Stimulated activated CD4-positive, alpha-beta T cell treated with anti-CD3 and anti-CD28 coated beads, Interleukin-12 subunit alpha, Interleukin-12 subunit beta, amount 100 ng/mL, for 24 hours (primary cell): ENCODE measurements at places on chromosomes 7 and 10.

GRCh38 chr7:81190997-81191768, 272.3 kb upstream of the SEMA3C start:
- DNase-seq: no peak

DNA sequence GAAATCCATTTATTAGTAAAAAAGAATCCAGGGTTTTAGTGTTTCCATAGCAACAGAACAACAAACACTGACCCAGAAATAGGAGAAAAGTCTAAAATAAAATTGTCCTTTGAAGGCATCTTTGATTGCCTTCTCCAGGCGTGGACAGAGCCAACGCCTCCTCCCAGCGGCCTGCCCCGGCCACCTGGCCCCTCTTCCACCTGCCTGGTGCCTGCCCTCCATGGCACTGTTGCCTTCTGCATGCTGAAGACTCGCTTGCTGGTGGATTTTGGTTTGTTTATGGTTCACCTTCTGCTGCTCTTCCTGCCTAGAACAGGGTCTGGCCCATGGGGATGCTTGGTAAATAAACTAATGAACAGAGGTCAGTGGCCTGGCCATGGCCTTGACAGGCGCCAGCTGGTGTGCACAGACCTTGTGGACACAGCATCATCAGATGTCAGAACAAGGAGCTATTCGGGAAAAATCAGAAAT, 107.4 kb downstream of the DYNC2I1 start:
- no peak for DNase-seq

GRCh38 chr7:6563936-6564770, 12.9 kb upstream of the GRID2IP start:
- DNase-seq: no peak

DNA sequence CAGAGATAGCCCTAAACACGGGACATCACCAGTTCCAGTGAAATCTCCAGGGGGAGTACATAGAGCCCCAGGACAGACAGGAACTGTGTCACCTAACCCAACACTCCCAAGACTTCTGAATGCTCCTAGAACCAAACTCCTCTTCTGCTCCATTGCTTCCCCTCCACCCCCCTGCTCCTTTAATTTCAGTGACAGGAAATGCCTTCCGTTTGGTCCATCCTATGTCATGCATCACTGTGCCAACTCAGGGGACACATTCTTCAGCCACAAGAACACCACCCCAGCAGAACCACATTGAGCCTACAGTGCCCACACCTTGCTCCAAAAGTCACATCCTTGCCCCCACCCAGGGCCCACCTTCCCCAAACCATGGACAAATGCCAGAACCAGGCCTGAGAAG, 100.5 kb downstream of the KCNMA1 start:
- no peak for DNase-seq

DNA sequence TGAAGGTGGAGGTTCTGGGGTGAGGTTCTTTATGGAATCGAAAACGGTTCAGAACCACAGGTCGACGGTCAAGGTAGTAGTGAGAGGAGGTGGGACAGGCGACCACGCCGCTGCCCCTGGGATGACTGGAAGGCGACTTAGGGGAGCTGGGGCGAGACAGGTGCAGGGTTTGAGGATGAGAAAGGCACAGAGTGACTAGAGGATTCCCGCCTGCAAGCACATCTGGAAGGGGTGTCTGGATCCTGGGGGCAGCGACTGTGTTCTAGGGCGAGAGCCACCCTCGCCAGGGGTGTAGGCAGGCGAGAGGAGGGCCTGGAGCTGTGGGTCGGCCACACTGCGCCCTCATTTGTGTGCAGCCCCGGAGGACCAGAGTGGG, 468 bp upstream of the IRF5 start:
- no peak for DNase-seq

DNA sequence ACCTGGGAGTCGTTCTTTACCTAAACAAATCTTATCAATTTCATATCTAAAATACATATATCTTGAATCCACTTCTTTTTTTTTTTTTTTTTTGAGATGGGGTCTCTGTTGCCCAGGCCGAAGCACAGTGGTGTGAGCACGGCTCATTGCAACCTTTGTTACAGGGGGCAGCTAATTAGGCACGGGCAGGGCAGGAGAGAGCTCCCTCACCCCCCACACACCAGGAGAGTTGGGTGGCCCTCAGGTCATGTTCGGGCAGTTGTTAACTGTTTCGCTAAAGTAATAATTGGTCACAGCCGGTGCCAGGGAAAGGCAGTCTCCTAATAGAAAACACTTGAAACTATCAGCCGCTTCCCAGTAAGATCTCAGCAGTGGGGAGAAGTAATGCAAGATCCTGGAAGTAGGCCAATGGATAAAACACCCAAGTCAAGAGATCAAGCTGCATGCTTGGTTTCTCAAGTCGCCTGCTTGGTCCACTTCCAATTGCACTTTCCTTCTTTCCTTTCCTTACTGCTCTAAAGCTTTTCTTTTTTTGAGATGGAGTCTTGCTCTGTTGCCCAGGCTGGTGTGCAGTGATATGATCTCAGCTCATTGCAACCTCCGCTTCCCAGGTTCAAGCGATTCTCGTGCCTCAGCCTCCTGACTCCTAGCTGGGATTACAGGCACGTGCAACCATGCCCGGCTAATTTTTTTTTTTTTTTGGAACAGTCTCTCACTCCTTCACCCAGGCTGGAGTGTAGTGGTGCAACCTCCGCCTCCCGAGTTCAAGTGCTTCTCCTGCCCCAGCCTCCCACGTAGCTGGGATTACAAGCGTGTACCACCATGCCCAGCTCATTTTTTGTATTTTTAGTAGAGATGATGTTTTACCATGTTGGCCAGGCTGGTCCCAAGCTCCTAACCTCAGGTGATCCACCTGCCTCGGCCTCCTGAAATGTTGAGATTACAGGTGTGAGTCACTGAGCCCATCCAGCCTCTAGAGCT, 21.3 kb upstream of the EFCAB10 start:
- DNase-seq: no peak
